ENCODE measurements at places on chromosomes 1 and 21.

DNA sequence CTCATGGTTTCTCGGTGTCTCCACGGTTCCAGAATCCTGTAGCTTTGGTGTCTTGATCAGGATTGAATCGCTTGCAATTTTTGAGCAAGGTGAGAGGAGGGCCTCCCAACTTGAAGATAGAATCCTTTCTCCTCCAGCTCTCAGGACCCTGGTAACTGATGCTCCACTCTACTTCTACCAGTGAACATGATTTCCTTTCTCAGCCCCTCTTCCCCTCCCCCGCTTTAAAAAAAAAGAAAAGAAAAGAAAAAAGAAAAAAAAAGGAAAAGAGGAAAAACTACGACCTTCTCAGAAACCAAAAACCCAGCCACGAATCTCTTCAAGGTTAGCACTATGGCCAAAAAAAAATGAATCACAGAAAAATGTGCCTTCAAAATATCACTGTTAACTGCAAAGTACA, 1.2 kb downstream of the ARHGEF11 start:
- DNase-seq = no peak

DNA sequence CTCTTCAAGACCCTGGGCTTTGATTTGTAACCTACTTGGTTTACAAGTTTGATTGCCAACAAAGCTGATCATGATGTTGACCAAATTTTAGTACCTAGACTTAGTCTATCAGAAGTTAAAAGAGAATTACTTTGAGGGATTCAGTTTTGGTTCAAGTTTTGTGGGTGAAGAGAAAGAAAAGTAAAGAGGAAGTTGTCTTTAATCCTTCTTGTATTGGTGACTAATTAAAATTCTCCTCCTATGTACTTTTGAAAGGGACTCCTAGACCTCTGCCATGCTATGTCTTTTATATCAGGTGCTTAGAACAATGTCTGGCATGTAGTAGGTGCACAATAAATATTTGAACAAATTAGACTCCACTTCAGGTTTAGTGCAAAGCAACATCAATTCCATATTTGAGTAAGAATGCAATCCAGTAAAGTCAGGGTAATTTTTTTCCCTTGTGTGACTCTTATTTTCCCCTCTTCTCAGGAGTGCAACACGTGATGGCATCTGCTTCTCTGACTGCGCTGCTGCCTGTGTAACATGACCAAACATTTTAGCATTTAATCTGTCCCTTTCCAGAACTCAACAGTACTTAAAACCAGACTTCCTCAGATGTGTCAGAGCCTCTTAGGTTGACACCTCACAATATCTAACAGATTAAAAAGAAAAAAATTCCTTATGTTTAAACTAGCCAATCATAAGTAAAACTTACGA, 41.1 kb upstream of the KCNQ4 start:
- no peak for DNase-seq

DNA sequence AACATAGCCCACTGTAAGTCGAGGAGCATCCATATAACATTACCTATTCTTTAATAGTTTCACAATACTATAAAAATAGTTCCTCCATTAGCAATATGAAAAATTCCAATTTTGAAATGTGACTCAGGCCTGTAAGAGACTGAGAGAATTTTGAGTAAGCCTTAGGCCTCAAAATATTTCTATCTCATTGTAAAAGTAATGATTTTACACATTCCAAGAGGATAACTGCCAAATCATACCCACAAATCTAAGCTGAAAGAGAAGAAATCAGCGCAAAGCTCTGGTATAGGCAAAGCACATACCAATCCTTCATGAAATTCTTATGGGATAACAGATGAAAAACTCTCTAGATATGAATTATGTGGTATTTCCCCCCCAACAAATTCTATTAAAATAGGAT, 144.1 kb downstream of the CDC42BPA start:
- DNase-seq = no peak

DNA sequence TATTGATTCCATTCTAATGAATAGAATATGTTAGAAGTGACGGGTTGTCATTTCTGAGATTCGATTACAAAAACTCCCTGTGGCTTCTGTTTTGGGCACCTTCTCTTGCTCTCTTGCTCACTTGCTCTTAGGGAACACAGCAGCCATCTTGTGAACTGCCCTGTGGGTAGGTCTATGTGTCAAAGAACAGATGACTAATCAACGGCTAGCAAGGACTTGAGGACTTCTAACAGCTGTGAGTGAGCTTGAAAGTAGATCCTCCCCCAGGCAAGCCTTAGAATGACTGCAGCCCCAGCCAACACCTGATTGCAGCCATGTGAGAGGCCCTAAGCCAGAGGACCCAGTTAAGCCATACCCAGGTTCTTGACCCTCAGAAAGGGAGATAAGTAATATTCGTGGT, 49.3 kb downstream of the AZIN2 start:
- DNase-seq = no peak

GRCh38 chr1:63987014-63987627, 213.3 kb downstream of the ROR1 start:
- no peak for DNase-seq

- no peak for DNase-seq
Measured at GRCh38 chr21:37251294-37251634, 15.9 kb downstream of the VPS26C start.

DNA sequence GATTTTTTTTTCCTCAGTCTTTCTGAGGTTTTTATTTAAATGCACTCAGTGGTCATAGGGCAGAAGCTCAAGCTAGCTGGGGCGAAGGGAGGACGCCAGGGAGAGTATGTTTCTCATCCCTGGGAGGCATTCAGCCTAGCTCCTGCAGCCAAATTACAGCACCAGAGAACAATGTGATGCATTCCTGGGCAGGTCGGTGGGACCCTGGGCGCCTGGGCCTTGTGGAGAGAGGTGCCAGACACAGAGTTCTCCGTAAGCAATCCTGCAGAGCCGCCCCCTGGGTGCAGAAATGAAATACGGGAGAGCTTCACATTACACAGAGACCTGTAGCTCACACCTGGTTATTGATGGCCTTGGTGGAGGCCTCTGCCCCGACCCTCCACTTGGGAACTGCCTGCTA, 15.5 kb downstream of the WNT2B start:
- no peak for DNase-seq

GRCh38 chr1:15803380-15803779, 4.1 kb downstream of the UQCRHL start:
- DNase-seq = no peak

- DNase-seq = no peak
Measured at GRCh38 chr1:78277253-78277652, 213.5 kb upstream of the PTGFR start.

DNA sequence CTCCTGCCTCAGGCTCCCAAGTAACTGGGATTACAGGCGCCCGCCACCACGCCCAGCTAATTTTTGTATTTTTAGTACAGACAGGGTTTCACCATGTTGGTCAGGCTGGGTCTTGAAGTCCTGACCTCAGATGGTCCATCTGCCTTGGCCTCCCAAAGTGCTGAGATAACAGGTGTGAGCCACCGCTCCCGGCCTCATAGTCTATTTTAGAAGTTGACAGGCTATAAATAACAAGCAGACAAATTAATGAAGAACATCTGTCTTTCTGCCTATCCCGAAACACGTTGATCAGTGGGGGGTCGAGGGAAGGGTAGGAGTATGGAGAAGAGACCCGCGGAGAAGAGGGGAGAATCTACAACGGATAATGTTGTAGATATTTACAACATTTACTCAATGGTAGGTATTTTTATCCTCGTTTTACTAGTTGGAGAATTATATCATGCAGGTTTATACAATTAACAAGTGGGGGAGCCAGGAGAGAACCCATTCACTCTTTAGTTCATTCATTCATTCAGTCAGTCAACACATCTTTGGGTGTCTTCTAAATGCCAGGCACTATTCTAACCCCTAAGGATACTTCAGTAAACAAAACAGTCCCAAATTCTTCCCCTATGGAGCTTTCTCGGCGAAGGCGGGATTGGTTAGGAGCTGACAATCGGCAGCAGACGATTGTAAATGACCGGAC, 497 bp upstream of the IFNAR2 start:
- DNase-seq = no peak

GRCh38 chr1:101797722-101798121, 199.0 kb downstream of the OLFM3 start:
- DNase-seq = no peak

- no peak for DNase-seq
Measured at GRCh38 chr1:165173818-165174217, 182.7 kb downstream of the LMX1A start.

GRCh38 chr1:31215065-31215570, 24.6 kb downstream of the NKAIN1 start:
- DNase-seq = no peak

DNA sequence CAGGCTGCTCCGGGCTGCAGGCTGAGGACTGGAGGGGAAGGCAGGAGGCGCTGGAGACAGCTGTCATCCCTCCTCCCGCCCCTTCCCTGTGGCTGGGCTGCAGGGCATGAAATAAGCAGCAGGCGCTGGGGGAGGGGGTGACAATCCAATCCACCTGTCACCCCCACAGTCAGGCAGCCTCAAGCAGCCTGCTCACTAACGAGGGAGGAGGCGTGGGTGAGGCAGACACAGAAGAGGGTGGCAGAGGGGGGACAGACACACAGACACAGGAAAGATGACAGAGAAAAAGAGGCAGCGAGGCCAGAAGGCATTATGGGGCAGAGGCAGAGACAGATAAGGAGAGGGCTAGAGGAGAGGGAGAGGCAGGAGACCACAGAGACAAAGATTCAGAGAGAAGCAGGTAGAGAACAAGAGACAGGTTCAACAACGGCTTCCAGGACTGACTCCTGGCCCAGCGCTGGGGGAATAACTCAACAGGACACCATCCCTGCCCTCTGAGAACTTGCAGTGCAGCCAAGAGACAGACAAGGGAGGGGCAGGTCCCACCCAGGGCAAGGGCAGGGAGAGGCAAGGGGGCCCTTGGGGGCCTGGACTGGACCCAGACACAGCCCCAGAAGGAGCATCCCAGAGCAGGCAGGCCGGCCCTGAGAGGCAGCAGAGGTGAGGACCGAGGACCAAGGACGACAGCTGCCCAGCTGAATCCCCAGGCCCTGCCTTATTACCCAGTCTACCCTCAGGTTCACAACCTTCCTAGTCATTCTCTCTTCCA, 11.2 kb downstream of the MEF2D start:
- peak; percentile 38 for DNase-seq

DNA sequence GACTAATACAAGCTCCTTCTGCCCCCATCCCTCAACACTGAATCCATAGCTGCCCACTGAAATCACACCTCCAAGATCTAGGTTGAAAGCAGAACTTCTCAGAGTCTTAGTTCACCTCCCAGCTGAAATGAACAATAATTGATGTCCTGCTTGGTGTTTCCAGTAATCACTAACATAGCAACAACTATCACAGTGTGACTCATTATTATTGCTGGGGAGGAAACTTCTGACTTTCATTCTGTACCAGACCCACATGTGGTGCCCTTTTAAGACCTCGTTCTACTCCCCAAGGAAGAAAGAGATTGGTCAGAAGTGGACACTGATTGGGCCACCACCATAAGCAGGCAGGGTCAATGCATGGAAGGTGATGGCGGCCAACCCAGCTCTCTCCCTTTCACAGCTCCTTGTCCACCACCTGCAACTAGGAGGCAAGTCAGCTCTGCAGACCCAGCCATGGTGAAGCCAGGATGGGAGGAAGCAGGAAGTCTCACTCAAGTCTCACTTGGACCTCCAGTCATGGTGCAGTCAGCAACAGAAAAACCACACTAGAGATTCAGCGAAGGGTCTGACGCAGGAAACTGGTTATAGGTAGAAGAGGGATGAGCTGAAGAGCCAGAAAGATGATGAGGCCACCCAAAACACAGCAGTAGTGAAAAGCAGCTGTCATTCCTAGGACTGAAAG, 720.2 kb downstream of the PTPRU start:
- no peak for DNase-seq

DNA sequence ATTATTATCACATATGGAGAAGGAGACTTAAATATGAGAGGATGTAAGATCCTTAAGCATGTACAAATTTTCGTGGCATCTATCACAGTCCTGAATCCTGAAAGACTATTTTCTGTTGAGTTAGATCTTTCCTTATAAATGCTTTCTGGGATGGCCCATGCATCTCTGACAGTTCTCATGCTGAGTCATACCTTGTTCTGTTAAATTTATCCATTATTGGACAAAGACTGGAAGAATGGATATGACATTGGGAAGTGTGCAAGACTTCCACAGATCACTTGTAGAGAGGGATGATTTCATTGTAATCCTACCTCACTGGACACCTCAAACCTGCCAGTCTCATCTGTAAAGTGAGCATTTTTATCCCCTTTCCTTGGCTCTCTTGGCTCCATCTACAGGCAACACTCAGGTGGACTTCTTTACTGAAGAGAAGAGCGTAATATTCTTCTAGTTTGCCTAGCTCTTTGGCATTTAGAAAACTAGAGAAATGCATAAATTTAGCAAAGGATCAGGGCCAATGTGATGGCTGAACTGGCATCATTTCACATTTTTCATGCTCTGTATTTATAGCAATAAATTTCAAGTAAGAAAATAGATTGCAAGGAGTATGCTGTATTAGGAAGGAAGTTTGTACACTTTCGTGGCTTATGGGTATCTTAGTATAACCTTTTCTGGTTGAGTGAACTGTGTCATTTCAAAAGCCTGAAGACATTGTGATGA, 128.2 kb downstream of the NFIA start:
- DNase-seq = no peak

- no peak for DNase-seq
Measured at GRCh38 chr1:39928809-39929587, 25.9 kb upstream of the MFSD2A start.

- DNase-seq = no peak
Measured at GRCh38 chr1:18020021-18020817, 87.4 kb upstream of the IGSF21 start.

GRCh38 chr21:38321568-38321967, 64.8 kb downstream of the KCNJ15 start:
- no peak for DNase-seq

DNA sequence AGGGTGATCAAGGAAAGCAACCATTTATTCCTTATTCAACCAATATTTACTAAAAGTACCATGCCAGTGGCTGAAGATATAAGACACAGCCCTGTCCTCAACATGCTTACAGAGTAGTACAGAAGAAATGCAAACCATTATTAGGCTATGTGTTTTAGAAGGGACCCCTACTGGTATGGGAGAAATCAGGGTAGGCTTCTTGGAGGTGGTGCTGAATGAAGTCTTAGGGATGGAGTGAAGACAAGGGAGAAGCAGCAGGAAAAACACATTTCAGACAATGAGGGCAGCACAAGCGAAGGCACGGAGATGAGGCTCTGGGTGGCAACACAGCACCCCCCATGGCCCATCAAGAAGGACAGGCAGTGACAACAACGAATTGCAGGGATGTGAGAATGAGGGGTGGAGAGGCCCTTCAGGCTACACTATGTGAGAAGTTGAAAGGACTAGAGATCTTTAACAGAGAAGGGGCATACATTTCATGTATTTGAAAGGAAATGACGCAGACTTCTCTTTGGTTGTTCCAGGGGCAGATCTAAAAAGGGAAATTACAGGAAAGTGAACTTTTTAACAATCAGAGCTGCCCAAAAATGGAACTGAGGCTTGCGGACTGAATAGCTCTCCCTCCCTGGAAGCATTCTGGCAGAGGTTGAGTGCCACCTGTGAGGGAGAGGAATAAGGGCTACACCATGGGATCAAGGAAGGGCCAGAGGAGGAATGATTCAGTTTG, 16.8 kb upstream of the CD58 start:
- no peak for DNase-seq

- DNase-seq = no peak
Measured at GRCh38 chr1:109977657-109978378, 6.7 kb upstream of the AHCYL1 start.
